ENCODE measurements at places on chromosomes 3 and 15.
A peak's percentile ranks its signal among the peaks of the same experiment; 100 is the strongest.

DNA sequence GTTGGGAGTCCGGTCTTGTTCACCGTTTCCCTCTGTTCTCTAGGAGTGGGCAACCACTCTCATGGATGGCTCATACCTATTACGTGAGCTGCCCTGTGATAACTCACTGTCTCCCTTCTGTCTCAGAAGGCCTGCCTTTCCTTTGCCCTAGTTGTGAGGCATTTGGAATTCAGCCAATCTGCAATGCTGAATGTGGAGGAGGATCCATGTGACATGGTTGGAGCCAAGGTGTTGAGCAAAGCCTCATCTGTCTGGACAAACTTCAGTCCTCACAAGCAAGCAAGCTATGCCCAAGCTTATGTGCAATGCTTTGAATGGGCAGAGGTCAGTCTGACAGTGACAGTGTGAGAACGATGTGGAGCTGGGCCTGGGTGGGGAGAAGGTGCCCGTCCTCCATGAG lies 37.8 kb upstream of the ATP10A start:
- DNase-seq: peak; percentile 5

- DNase-seq: no peak
Measured at GRCh38 chr3:56591262-56591661, 34.3 kb downstream of the CCDC66 start.

- DNase-seq: peak; percentile 36
Measured at GRCh38 chr3:123552095-123552714, 32.6 kb downstream of the HACD2 start.

- peak; percentile 28 for DNase-seq
Measured at GRCh38 chr15:75817138-75817935, 25.9 kb upstream of the UBE2Q2 start.

GRCh38 chr3:94256888-94257813 lies 194.3 kb downstream of the NSUN3 start:
- no peak for DNase-seq

- DNase-seq: peak; percentile 66
Measured at GRCh38 chr3:174931473-174932353, 72.6 kb downstream of the NAALADL2 start.

GRCh38 chr15:82056958-82057823 lies 11.4 kb upstream of the MEX3B start:
- DNase-seq: no peak

Data from EL (cell line).